ENCODE measurements at places on chromosomes 3 and 15. TPM values are rescaled to one million over a fixed set of nuclear protein-coding genes. Genes with fewer than 3 reads are reported as not detected.

The EFHB gene
- total RNA-seq, result not detected

The WNT5A gene
- total RNA-seq, result 25.1 TPM

The GPR156 gene
- not detected for total RNA-seq

The MYO9A gene
- 8.5 TPM for total RNA-seq

The GOLGA6A gene
- not detected for total RNA-seq

The GPR62 gene
- not detected for total RNA-seq

The TRAIP gene
- total RNA-seq, result 14.1 TPM

The TMEM212 gene
- total RNA-seq, result not detected

The ABCF3 gene
- 41.6 TPM for total RNA-seq

The CA12 gene
- 107 TPM for total RNA-seq

The NR1I2 gene
- 0.08 TPM for total RNA-seq

The COMMD2 gene
- total RNA-seq, result 33.3 TPM

The CHRNA3 gene
- not detected for total RNA-seq

The TICRR gene
- total RNA-seq, result 3.9 TPM

The LCTL gene
- not detected for total RNA-seq

The SNTN gene
- total RNA-seq, result not detected

The CLDN18 gene
- not detected for total RNA-seq

The DPPA2 gene
- not detected for total RNA-seq

The IGSF10 gene
- total RNA-seq, result not detected

The PLS1 gene
- 9.1 TPM for total RNA-seq

The UBE2Q2 gene
- 50.8 TPM for total RNA-seq

The SAMD7 gene
- not detected for total RNA-seq

The PDE8A gene
- total RNA-seq, result 13.9 TPM

The GOLGA6L7 gene
- not detected for total RNA-seq

The ZNF770 gene
- total RNA-seq, result 16.1 TPM

The KLHL40 gene
- not detected for total RNA-seq

The AMIGO3 gene
- total RNA-seq, result not detected

The DUOXA2 gene
- not detected for total RNA-seq

The CORO2B gene
- total RNA-seq, result 1.0 TPM

The KBTBD8 gene
- total RNA-seq, result 3.8 TPM

The WDR93 gene
- total RNA-seq, result not detected

The KBTBD13 gene
- total RNA-seq, result not detected

The FOXB1 gene
- total RNA-seq, result not detected

The MYL3 gene
- not detected for total RNA-seq

The SERINC4 gene
- not detected for total RNA-seq

The CNTN3 gene
- 1.9 TPM for total RNA-seq

The ECE2 gene
- total RNA-seq, result not detected

The TXNRD3 gene
- total RNA-seq, result 8.8 TPM

The SYNM gene
- 1.7 TPM for total RNA-seq

The CFAP100 gene
- total RNA-seq, result not detected

The C2CD4B gene
- not detected for total RNA-seq

Measured in hair follicular keratinocyte (primary cell).